Hepatic stellate cell (primary cell): ENCODE measurements at places on chromosomes 6 and 20.

DNA sequence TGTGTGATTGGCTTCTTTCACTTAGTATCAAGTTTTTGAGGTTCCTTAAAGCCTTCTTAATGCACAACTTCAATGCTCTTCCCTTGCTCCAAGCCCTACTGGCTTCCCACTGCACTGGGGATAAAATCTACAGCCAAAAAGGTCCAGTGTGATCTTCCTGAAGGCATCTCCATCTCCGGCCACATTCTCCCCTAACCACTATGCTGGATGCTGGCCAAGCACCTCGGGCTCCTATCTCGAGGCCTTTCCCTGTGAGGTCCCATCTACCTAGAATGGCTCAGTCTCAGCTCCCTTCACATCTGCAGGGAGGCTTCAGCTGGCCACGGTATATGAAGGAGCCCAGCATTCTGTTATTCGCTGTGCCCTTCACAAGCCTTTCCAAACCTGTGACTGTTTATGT, 48.1 kb downstream of the CNKSR3 start:
- no peak for DNase-seq

DNA sequence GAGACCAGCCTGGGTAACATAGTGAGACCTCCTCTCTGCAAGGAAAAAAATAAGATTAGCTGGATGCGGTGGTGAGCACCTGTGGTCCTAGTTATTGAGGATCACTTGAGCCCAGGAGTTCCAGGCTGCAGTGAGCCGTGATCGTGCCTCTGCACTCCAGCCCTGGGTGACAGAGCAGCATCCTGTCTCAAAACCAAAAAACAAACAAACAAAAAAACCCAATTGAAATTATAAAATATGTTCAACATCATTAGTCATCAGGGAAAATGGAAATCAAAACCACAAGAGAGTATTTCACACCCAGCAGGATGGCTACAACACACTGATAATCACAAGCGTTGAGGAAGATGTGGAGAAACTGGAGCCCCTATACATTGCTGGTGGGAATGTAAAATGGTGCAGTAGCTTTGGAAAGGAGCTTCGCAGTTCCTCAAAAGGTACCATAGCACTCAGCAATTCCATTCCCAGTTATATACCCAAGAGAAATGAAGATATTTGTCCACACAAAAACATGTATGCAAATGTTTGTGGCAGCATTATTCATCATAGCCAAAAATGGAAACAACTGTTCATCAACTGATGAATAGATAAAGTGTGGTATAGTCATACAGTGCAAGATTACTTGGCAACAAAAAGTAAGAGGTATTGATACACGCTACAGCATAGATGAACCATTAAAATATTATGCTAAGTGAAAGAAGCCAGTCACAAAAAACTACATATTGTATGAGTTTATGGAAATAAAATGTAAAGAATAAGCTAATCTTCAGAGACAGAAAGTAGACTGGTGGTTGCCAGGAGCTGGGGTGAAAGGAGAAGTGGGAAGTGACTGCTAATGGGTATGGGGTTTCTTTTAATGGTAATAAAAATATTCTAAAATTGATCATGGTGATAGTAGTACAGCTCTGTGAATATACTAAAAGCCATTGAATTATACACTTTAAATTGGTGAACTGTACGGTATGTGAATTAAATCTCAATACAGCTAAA, 38.7 kb upstream of the RIPOR2 start:
- DNase-seq, result no peak

DNA sequence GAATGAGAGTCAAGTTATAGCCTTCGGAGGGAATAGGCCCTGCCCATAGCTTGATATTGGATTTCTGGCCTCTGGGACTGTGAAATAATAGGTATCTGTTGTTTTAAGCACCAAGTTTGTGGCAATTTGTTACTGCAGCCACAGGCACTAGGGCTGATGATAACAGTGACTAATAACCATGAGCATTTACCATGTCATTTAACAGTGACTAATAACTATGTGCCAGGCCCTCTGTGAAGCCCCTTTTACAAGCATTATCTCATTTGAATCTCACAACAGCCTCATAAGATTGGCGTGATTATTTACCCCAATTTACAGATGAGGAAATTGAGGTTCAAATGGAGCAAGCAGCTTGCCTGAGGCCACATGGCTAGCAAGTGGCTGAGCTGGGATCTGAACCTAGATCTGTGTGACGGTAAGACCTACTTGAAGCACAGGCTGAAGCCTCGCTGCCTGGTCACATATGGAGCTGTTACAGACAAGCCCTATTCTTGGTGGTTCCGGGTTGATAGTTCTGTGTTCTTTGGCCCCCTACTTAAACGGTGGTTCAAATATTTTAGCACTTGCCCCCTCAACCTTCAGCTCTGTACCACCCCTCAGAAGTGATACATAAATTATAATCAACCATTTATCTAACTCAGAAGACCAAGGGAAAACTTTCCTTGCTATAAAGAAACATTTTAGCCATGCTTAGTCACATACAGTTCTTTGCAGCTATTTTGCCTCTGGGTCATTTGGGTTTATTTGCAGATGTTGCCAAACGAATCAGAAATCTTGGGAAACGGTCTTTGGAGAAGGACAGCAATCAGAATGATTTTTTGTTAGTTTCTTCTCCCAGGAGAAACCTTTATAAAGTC, 98.3 kb downstream of the ELOVL5 start:
- DNase-seq, result no peak

DNA sequence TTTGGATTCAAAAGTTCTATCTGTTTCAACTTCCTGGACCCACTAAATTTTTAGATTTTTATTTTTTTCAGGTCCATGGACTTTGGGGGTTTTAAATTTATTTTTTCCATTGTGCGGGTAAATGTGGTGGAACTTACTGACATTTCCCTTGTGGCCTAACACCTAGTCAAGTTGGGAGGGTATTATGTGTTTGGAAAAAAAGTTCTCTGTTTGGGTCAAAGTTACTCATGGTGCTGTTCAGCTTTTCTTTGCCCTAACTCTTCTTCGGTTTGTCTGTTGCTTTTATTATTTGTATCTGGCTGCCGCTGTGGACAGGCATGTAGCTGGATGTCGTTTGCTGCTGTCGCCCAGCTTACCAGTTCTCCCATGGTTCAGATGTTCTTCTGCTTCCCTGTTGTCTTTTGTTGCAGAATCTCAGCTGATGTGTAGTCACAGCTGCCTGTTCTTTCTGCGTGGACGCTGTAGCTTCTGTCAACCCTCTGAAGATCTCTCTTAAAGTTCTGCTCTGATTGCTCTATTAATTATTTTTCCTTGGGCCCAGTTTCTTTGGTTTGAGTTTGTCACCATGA, 7.9 kb downstream of the IGF2R start:
- no peak for DNase-seq

DNA sequence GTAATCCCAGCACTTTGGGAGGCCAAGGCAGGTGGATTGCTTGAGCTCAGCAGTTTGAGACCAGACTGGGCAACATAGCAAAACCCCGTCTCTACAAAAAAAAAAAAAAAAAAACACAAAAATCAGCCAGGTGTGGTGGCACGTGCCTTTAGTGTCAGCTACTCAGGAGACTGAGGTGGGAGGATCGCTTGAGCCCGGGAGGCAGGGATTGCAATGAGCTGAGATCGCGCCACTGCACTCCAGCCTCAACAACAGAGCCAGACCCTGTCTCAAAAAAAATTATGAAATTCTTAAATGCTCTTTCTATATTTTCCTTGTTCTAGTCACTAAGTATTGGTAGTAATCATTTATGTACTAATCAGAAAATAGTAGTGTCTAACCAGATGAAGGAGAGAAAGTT, 30.6 kb downstream of the SYTL3 start:
- no peak for DNase-seq

DNA sequence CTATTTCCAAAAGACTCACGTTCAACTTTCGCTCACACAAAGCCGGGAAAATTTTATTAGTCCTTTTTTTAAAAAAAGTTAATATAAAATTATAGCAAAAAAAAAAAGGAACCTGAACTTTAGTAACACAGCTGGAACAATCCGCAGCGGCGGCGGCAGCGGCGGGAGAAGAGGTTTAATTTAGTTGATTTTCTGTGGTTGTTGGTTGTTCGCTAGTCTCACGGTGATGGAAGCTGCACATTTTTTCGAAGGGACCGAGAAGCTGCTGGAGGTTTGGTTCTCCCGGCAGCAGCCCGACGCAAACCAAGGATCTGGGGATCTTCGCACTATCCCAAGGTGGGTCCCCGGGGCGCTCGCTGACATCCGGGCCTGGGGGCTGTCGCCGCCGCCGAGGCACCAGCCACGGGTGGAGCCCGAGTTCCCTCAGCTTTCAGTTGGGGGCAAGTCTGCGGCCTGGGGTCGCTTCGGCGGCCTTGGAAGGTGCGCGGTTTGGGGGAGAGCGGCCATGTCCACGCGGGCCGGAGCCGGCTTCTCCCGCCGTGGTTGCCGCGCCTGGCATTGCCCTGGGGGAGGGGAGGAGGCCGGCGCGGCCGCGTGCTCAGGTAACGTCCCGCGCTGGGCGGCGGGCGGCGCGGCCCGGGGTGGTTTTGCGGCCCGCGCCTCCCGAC, 429 bp downstream of the AMD1 start:
- DNase-seq, result peak; percentile 24

GRCh38 chr6:108684771-108685329, 124.1 kb downstream of the FOXO3 start:
- no peak for DNase-seq

- DNase-seq, result no peak
Observed at GRCh38 chr6:2792330-2793110, 27.3 kb downstream of the WRNIP1 start.

GRCh38 chr6:109512271-109512817, 29.3 kb upstream of the ZBTB24 start:
- DNase-seq, result no peak

DNA sequence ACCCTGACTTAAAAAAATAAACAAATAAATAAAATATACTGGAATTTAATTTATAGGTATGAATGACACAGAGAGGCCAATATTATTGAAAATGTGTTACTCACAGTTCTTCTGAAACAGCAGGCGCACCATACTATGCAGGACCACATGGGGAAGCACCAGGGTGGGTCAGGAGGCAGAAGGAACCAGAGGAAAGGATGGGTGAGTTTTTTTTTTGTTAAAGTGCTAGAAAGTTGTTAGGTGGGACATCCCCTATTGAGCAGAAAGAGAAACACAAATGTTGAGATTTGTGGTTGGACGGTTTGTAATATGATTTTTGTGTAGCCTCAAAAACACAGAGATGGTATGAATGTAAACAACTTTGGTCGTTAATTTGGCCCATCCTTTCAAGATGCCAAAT, 26.0 kb downstream of the PTPRA start:
- no peak for DNase-seq

- peak; percentile 66 for DNase-seq
Observed at GRCh38 chr6:43723737-43724295, 36.2 kb upstream of the MRPS18A start.

GRCh38 chr20:57614490-57615444, 5.5 kb downstream of the ZBP1 start:
- DNase-seq, result no peak
